ENCODE measurements at places on chromosomes 7 and 10. TPM values are rescaled to one million over a fixed set of nuclear protein-coding genes. Genes with fewer than 3 reads are reported as not detected.

GRCh38 chr7:135716677-135717238, 11.2 kb downstream of the SLC13A4 start:
- no peak for DNase-seq
- H3K4me1 ChIP-seq: no peaks in the 10 kb centered on the region
- no peaks in the 10 kb centered on the region for H3K36me3 ChIP-seq
- H3K4me3 ChIP-seq: no peak overlapping the region

DNA sequence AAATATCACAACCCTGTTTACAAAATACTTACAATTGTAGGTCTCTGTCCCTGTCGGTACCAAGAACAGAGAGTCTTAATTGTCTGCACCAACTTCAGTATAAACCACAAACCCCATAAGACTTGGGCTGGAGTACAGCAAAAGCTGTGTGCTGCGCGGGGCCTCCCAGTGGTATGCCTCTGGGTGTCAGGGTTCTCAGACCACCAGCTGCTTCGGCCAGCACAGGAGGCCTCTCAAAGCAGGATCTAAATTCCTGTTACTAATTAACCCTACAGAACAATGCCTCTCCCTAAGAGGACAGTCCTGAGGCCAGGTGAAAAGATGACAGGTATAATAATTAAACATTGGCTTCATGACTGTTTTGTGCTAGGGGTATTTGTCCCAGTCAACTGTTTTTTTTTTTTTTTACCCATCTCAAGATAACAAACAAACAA, 957 bp upstream of the SVIL start:
- DNase-seq: peak; percentile 21
- no peak overlapping the region for H3K4me3 ChIP-seq
- H3K27ac ChIP-seq: peak overlapping the region; percentile 68
- H3K27me3 ChIP-seq: no peaks in the 10 kb centered on the region
- H3K36me3 ChIP-seq: peaks cover 10% of the 10 kb centered on the region
- H3K4me1 ChIP-seq: peaks cover 36% of the 10 kb centered on the region

GRCh38 chr7:23334482-23335056, 35.4 kb downstream of the MALSU1 start:
- H3K27ac ChIP-seq: no peak overlapping the region
- H3K4me3 ChIP-seq: no peak overlapping the region
- H3K27me3 ChIP-seq: peaks cover 20% of the 10 kb centered on the region
- no peaks in the 10 kb centered on the region for H3K36me3 ChIP-seq

- no peak for DNase-seq
- no peak overlapping the region for H3K27ac ChIP-seq
- H3K4me3 ChIP-seq: no peak overlapping the region
Measured at GRCh38 chr7:103504505-103505135, 58.6 kb upstream of the SLC26A5 start.

DNA sequence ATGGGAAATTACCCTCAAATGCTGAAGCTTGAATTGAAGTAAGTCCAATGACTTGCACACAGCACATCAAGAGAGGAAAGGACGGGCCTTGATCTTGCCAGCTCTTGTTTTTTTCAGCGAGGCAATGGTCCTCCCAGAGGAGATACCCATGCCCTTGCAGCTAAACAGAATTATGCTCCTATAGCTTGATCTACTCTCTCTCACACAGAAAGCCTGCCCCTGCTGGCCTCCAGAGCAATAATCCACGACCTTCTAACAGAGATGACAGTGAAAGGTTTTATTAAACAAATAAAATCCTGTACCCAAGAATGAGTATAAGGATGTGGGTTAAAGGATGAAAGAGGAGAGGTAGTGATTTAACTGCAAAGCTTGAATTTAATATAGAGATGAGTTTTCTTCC, 268.0 kb downstream of the ADRA2A start:
- DNase-seq: no peak
- H3K4me3 ChIP-seq: no peak overlapping the region
- no peaks in the 10 kb centered on the region for H3K36me3 ChIP-seq
- H3K27me3 ChIP-seq: peaks cover 4% of the 10 kb centered on the region

DNA sequence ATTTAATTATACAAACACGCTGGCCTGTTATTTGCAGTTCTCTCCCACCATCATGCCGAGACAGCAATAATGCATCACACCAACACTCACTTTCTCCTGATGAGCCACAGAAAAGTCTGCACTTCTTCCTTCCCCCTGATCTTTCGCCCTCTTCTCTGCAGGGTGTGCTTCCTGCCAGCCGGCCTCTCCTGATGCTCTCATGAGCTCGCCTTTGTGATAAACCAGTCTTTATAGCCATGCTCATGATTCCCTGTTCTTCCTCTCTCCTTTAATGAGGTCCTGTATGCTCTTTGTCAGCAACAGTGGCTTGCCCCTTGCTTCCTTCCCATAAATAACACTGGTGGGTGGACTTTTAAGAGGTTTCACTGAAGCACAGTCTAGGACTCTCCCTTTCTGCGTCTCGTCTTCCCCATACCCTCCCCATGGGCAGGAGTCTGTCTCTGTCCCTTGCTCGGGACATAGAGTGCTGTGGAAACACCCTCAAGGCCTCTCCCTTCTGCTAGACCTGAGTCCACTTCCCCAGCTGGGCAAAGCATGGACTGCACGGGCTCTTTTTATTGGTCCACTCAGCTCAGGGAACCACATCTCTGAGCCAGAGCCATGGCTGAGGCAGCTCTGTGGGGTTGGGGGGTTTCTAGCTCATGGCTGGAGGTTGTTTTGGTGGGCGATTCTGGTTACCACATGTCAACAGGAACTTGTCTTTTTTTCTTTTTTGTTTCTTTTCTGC, 133.9 kb downstream of the C10orf105 start:
- no peak overlapping the region for H3K4me3 ChIP-seq
- no peak for DNase-seq
- no peaks in the 10 kb centered on the region for H3K27me3 ChIP-seq
- H3K27ac ChIP-seq: no peak overlapping the region
- no peaks in the 10 kb centered on the region for H3K4me1 ChIP-seq
- no peaks in the 10 kb centered on the region for H3K36me3 ChIP-seq

DNA sequence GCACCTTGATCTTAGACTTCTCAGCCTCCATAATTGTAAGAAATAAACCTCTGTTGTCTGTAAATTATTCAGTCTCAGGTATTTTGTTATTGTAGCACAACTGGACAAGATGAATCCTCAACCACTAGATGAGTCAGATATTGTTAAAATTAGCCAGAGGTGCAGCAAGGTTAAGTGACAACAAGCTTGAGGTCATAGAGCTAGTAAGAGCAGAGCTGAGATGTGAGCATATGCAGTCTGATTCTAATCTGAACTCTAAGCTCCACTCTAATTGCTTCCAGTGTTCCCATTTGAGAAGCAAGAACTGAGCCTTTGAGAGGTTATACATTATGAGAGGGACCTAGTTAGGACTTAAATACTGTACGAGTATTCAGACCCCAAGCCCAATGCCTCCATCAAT, 93.1 kb downstream of the FZD1 start:
- no peak overlapping the region for H3K27ac ChIP-seq
- H3K27me3 ChIP-seq: no peaks in the 10 kb centered on the region
- no peaks in the 10 kb centered on the region for H3K36me3 ChIP-seq
- no peak for DNase-seq
- no peaks in the 10 kb centered on the region for H3K4me1 ChIP-seq

GRCh38 chr10:29636178-29636577, 1.4 kb upstream of the SVIL start:
- H3K36me3 ChIP-seq: peaks cover 10% of the 10 kb centered on the region
- no peak for DNase-seq
- no peaks in the 10 kb centered on the region for H3K27me3 ChIP-seq
- H3K4me3 ChIP-seq: no peak overlapping the region
- peak overlapping the region; percentile 68 for H3K27ac ChIP-seq

- no peak overlapping the region for H3K27ac ChIP-seq
- H3K36me3 ChIP-seq: no peaks in the 10 kb centered on the region
- DNase-seq: no peak
Measured at GRCh38 chr10:6721964-6722615, 142.0 kb upstream of the PRKCQ start.

Gene BMPER
- not detected for total RNA-seq

Gene NPSR1
- not detected for total RNA-seq

Gene TRA2A
- total RNA-seq: 109 TPM

Gene GDF2
- not detected for total RNA-seq

Gene SYT15
- total RNA-seq: 0.79 TPM

Gene GRM3
- not detected for total RNA-seq
